COR-L47 (cell line): ENCODE measurements at places on chromosomes 5 and 9.

- DNase-seq = no peak
Measured at GRCh38 chr5:59749782-59750520, 143.6 kb downstream of the PDE4D start.

- DNase-seq = no peak
Measured at GRCh38 chr9:1273859-1274258, 223.7 kb downstream of the DMRT2 start.

GRCh38 chr5:32735512-32735911, 24.4 kb downstream of the NPR3 start:
- no peak for DNase-seq

- no peak for DNase-seq
Measured at GRCh38 chr5:84634256-84634655, 249.6 kb upstream of the EDIL3 start.

GRCh38 chr5:150123542-150123941, 32.1 kb downstream of the PDGFRB start:
- no peak for DNase-seq
